ENCODE measurements at places on chromosomes 12 and 14.

DNA sequence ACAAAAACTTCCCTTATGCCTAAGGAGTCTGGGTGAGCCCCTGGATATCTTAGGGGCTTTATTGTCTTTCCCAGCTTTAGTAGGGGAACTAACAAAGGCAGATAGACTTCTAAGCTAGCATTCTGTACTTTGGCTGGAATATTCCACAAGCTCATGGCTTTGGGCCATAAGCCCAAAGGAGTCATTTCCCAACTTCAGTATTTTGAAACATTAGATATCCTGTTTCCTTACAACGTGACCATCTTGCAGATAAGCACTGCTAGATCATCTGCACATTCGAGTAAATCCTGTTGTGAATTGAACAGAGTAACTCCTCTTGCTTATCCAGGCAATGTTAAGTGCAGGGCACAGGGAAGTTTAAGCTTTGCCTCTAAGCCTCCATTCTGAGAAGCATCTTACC lies 70.6 kb upstream of the ACTN1 start:
- no peak for DNase-seq

GRCh38 chr12:6919588-6919987 lies 5.2 kb downstream of the ENO2 start:
- no peak for DNase-seq

DNA sequence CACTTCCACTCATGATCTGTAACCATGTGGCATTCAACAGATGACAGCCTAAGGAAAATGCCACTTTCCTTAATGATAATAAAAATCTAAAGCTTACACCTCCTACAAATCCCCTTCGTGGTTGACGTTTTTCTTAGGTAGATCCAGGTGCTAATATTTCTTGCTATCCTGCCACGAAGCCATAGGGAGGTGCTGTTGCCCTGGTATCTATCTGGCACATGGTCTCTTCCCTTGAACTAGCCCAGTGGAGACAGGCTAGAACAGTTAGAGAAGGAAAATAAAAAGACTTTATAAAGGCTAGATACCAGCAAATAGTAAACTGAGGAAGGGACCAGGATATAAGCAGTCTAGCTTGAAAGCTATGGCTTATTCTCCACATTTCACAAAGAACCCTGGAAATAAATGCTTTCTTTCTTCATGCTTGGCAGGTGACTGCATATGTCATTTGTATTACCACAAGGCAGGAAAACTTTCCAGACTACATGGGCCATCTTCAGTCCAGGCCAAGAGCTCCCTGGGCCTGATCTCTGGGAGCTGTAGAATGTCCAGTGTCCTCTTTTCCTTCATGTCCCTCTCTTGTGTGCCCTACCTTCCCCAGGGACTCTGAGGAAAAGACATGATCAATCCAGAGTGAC lies 15.3 kb downstream of the SPIC start:
- peak; percentile 29 for DNase-seq

DNA sequence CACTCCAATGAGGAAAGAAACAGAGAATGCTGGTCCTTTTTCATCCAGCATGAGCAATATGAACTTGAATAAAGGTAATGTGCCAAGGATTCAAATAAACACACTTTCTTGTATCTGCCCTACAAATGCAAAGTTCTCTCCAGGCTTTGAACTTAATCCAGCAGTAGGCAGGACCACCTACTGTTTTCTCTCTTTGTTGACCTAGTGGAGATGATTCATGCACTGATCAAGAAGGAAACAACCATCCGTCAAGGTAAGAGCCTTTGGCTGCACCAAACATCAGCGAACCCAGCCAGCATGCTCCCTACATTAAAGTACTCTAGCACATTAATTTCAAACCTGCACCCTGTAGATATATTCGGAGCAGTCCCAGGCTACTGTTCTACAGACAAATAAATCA lies 489.3 kb downstream of the GALC start:
- no peak for DNase-seq

DNA sequence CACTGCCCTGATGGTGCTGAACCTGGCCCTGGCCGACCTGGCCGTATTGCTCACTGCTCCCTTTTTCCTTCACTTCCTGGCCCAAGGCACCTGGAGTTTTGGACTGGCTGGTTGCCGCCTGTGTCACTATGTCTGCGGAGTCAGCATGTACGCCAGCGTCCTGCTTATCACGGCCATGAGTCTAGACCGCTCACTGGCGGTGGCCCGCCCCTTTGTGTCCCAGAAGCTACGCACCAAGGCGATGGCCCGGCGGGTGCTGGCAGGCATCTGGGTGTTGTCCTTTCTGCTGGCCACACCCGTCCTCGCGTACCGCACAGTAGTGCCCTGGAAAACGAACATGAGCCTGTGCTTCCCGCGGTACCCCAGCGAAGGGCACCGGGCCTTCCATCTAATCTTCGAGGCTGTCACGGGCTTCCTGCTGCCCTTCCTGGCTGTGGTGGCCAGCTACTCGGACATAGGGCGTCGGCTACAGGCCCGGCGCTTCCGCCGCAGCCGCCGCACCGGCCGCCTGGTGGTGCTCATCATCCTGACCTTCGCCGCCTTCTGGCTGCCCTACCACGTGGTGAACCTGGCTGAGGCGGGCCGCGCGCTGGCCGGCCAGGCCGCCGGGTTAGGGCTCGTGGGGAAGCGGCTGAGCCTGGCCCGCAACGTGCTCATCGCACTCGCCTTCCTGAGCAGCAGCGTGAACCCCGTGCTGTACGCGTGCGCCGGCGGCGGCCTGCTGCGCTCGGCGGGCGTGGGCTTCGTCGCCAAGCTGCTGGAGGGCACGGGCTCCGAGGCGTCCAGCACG lies 4.7 kb downstream of the LTB4R start:
- peak; percentile 52 for DNase-seq

DNA sequence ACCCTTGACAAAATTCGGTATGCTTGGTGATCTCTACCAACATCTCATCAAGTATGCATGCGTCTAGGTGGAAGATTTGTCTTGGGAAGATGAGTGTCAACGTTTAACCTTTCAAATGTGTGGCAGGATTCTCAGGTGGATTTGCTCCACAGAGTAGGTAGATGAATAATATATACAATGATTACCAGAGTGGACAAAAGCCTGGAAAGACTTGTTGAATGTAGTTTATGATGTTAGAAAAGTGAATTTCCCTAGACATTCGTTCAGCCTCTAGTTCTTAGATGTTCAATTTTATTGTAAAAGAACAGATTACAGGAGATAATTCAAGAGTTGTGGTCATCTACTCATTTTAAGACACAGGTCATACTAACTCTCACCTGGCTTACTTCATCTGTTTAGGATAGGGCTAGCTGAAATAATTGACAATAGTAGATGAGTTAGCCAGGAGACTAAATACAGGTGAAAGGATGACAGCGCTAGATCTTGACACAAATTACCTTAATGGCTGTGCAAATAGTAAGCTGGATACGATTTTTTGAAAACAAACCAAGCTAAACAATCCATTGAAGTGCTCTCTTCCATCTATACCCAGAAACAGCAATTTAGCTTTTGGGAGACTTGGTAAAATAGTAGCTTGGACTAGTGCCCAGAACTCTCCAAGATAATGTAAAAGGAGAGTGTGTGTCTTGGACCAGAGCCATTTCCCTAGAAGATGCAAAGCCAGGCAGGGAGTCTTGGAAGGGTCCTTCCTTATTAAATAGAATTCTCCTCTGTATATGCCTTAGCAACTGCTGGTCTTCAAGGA lies 168.0 kb downstream of the DACT1 start:
- DNase-seq = peak; percentile 97

DNA sequence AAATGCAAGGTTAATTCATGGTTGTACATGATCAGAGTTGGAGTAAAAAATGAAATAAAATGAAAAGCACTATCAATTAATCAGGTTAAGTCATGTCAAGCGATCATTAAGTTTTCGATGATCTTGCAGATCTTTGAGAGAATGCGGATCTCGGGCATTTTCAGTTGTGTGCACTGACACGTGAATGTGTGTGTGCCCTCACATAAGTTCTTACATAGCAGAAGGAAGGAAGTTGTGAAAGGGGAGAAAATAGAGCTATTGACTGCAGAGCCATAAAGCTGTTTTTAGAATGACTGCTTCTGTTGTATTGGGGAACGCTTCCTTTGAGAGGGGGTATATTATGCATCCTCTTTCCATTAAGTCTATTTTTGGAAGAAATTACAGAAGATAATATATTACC lies 101.3 kb downstream of the HMGA2 start:
- no peak for DNase-seq

GRCh38 chr12:18798535-18799361 lies 60.8 kb downstream of the CAPZA3 start:
- no peak for DNase-seq

GRCh38 chr14:78197051-78197450 lies 26.9 kb downstream of the NRXN3 start:
- DNase-seq = peak; percentile 88

- no peak for DNase-seq
These were observed 253.7 kb downstream of the SLC6A15 start for GRCh38 chr12:84658877-84659276.

GRCh38 chr14:93648440-93649168 lies 139.7 kb downstream of the PRIMA1 start:
- no peak for DNase-seq

DNA sequence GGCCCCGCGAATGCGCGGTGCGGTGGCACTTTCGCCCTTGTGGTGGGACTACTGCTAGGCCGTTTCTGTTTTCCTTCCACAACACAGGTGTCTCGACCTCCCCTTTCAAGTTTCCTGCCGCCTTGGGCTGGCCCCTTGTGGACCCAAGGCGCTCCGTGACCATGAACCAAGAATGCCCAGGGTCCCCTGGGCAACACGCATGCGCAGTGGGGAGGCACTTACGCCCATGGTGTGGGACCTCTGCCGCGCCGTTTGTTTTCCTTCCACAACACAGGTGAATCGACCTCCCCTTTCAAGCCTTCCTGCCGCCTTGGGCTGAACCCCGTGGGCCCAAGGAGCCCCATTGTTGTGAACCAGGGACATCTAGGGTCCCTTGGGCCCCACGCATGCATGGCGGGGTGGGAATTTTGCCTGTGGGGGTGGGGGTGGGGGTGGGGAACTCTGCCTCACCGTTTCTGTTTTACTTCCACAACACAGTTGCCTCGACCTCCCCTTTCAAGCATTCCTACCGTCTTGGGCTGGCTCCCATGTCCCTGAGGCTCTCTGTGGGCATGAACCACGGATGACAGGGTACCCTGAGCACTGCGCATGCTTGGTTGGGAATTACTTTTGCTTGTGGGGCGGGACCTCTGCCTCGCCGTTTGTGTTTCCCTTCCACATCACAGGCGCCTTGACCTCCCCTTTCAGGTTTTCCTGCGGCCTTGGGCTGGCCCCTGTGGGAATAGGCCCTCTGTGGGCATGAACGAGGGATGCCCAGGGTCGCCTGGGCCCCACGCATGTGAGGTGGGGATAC lies 355.1 kb downstream of the ALG10 start:
- DNase-seq = no peak

GRCh38 chr12:99142651-99143050 lies 497.6 kb downstream of the APAF1 start:
- DNase-seq = peak; percentile 14

GRCh38 chr14:96852823-96853422 lies 55.7 kb downstream of the VRK1 start:
- peak; percentile 10 for DNase-seq

- no peak for DNase-seq
These were observed 15.2 kb downstream of the RASSF3 start for GRCh38 chr12:64625243-64626077.

GRCh38 chr12:153080-153746 lies 60.7 kb downstream of the SLC6A12 start:
- DNase-seq = peak; percentile 10

DNA sequence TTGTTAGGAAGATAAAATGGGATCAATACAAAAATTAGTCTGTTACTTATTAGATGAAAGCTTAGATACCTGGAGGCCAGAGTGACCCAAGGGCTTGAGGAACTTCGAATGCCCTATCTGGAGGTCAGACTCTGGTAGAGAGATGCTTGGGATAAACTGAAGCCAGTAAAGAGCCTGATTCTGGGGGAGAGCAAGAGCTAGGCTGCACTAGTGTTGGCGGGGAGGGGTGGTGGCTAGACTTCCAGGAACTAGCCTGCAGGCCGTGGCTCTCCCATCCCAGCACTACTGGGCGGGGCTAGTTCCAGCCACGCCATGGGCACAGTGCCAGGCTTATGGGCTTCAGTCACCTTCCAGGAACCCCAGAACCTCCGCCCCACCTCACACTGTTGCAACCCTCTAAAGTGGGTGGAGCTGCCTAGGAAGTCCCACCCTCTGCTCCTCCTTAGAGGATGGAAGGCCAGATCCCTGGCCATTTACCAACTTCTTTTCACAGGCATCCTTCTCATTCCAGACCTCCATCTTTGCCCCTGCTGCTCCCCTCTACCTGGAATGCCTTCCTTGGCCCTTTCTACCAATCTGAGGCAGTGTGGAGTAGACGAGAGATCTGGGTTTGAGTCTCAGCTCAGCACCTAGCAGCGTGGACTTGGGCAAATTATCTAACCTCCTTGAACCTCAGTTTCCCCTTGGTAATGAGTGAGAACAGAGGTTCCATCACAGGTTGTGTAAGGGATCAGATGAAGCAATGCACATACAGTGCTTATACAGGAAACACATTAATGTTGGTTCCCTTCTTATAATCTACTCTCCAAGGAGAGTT lies 6.3 kb upstream of the NFE2 start:
- no peak for DNase-seq

DNA sequence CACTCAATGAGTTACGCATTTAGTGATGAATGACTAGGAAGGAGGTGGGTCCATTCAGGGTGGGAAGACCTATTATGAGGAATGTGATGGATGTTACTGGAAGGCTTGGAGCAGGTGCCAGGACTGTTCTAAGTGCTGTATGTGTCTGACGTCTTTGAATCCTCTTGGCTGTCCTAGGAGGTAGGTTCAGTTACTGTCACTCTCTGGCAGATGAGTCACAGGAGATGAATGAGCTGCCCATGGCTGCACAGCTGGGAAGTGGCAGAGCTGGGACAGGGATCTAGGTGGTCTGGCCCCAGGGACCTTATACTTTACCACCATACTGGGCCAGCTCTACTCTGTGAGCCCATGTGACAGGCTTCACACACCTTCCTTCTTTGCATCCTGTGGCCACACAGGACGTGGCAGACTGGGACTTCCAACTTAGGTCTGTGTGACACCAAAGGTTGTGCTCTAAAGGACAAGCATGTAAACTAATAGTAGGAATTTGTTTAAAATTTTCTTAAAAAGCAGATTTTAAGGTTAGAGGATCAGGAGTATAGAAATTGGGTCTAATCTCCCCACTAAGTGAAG lies 24.0 kb downstream of the TCTN1 start:
- no peak for DNase-seq

GRCh38 chr12:88207921-88208620 lies 66.0 kb downstream of the TMTC3 start:
- DNase-seq = no peak

All from NCI-H1105 (cell line).